CD8-positive, alpha-beta memory T cell (primary cell): ENCODE measurements at places on chromosomes 2 and 18.

GRCh38 chr2:219538504-219538951 lies 5.1 kb downstream of the CHPF start:
- no peak for DNase-seq

DNA sequence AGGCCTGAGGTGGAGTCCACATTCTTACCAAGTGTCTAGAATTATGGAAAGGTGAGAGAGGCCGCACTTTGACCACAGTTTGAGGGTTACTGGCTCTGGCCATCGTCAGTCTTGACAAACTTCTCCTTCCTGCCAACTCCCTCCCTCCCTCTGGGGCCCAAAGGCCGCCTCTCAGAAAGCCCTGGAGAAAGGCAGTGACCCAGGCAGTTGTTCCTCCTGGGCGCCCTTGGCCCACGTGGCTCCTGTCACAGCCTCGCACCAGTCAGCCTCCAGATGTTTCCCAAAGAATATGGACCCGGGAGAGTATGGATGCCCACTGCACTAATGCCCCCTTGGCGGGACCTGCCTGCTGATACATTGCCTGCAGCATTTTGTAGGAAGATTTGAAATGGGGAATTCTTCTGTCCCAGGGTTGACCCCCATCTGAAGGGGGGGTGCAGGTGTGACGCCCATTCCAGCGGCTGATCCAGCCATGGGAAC lies 61.7 kb downstream of the ASB1 start:
- DNase-seq: no peak

DNA sequence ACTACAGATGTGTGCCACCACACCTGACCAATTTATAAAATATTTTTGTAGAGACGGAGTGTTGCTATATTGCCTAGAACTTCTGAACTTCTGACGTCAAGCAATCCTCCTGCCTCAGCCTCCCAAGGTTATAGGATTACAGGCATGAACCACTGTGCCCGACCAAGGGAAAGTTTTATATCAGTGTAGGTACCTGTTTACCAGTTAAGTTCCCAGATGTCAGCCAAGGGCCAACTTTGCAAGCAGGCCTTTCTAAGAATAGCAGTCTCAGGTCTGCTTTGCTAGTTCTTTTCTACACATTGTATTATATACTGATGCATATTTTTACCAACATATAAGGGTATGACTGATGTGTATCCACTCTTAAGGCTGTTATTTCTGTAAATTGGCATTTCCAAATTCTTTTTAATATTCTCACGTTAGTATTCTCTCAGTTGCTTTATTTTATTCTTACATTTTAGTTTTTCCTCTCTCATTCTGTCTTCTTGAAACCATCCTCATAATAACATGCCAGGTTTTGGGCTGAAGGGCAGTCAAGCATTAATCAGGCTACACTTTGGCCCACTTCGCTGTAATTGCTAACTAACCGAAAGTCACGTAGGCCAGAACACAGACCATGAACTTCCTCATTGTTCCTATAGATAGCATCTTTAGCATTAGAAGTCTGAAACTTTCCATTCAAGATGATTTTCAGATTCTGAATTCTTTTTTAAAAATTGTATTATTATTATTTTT lies 25.0 kb upstream of the CXXC1 start:
- no peak for DNase-seq

- no peak for DNase-seq
Observed at GRCh38 chr2:15968280-15969178, 28.2 kb downstream of the MYCN start.

DNA sequence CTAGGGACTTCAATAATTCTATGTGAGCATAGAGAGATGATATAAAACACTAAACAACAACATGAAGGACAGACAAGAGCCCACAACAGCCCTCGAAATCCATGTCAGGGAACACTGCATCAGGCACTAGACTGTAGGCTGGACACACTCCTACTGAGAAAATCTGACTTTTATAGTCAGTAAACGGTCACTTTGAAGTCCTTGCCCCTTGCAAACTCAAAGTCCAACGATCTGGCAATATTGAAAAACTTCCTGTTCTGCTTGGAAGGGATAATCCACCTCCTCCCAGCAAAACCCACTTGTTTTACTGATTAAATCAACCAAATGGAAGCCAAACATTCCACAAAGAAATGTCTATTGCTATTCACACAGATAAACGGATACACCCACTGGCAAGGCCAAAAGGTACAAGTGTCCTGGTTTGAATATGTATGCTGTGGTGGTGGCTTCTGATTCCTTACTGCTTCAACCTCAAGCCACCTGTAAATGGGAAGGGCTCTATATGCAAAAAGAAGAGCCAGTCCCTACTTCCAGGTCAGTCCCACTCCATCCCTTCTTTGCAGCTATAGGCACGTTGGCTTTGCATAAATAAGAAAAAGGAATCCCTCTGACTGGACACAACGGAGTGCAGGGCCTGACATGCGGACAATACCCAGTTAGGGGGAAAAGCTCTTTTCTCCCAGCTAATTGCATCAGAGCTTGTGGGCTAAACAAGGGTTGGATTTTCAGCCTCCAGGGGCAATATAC lies 56.6 kb downstream of the STK39 start:
- no peak for DNase-seq

GRCh38 chr2:44821500-44821899 lies 120.0 kb upstream of the SIX3 start:
- DNase-seq: no peak

DNA sequence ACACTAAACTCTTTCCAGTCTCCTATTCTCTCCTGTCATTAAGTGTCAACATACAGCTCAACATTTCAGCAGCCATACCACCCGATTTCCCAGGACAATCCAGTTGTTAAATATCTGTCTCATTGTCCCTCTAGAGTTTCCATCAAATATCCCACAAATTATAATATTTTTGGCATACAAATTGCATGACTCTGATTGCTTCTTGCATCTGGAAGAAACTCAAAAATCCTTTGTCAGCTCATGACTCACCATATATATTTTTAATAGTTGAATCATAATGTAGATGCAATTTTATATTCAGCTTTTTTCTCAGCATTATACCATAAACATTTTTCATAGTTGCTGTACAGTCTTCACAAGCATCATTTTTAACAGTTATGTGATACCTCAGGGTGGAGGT lies 7.2 kb downstream of the SLC30A3 start:
- DNase-seq: no peak

DNA sequence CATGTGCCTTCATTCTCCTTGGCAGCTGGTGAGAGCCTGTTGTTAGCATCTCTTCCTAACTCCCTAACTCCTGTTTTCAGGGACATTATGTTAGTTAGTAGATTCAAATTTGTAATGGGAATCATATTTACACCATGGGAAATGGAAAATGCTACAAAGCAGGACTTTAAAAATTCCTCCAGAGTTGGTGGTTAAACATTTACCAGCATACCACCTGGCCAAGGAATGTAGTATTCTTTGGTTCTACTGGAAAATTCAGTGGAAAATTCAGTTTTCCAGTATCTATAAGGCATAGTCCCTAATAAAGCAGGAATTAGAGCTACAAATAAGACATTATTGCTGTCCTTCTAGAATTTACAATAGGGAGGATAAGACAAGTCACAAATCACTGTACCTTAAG lies 291.7 kb downstream of the GPD2 start:
- no peak for DNase-seq

DNA sequence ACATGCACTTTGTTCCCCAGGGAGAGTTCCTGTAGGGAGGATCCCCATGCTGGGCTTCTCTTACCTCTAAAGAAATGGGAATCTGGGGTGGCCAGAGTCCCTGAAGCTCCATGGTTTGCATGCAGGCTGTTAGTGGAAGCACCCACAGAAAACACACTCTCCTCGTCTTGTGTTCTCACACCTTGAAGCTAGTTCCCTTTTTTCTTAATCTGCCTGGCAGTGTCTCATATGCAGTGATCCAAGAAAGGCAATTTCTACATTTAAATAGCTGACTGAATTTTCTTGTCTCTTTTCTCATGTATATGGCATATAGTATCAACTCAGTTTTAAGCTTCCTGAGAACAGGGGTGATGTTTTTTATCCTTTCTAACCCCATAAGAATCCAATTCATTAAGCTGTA lies 65.0 kb downstream of the LINC00305 start:
- DNase-seq: no peak

DNA sequence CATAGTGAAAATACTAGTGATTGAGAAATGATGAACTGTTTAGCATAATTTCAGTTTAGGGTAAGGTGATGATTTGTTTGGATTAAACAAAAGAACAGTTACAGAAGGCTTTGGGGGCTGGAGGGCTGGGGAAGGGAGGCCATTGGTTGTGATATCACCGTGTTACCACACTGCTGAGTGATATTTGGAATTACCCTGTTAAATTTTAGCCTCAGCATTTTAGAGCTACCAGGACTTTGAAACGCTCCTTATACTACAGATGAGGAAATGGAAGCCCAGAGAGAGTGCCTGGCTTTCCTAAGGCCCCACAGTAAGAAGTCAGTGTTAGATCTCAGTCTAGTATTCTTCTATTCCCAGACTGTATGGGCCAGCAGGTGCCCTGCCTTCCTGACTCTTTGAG lies 15.6 kb downstream of the ARHGEF33 start:
- DNase-seq: no peak
